ENCODE measurements at places on chromosomes 12 and 14.
A peak's percentile ranks its signal among the peaks of the same experiment; 100 is the strongest.

DNA sequence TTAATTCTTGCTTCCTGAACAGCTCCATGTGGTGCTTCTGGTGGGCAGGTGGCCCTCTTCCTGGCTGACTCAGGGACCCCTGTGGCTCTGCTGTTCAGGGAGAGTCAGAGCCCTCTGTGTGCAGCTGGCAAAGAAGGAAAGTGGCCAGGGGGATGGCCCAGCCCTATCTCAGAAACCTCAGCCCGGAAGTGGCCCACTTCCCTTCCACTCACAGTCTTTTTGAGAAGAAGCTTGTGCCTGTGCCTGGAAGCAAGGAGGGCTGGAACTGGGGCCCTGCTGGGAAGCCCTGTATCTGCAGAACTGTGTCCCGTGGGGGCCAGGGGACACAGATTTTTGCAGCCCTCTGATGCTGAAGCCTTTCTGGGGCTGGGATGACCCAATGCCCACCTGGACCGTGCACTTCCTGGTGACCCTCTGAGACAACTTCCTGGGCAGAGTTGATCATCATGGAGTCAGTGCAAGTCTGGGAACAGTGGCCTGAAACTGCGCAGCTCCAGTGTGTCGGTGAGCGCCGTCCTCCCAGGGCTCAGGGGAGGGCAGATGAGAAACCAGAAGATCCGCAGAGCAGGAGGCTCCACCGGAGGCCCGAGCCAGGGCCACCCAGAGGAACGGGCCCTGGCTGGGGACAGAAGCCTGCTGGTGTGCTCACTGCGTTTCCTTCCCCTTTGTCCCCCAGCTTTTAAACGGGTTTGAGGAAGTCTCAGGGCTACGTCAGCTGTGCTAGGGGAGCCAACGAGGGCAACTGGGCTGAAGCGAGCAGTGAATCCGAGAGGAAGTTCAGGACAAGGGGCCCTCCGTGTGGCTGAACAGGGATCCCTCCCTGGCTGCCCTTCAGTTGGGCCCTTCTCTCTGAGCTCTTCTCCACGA lies 217.4 kb upstream of the RTL1 start:
- no peaks in the 10 kb centered on the region for H3K4me1 ChIP-seq
- H3K27ac ChIP-seq, result no peak overlapping the region
- H3K27me3 ChIP-seq, result no peaks in the 10 kb centered on the region
- no peaks in the 10 kb centered on the region for H3K36me3 ChIP-seq
- peak overlapping the region; percentile 14 for H3K4me3 ChIP-seq

GRCh38 chr14:22448035-22448904 lies 140.8 kb downstream of the DAD1 start:
- no peak for DNase-seq
- no peaks in the 10 kb centered on the region for H3K36me3 ChIP-seq
- no peak overlapping the region for H3K27ac ChIP-seq
- no peaks in the 10 kb centered on the region for H3K27me3 ChIP-seq
- no peaks in the 10 kb centered on the region for H3K4me1 ChIP-seq
- H3K4me3 ChIP-seq, result no peak overlapping the region

DNA sequence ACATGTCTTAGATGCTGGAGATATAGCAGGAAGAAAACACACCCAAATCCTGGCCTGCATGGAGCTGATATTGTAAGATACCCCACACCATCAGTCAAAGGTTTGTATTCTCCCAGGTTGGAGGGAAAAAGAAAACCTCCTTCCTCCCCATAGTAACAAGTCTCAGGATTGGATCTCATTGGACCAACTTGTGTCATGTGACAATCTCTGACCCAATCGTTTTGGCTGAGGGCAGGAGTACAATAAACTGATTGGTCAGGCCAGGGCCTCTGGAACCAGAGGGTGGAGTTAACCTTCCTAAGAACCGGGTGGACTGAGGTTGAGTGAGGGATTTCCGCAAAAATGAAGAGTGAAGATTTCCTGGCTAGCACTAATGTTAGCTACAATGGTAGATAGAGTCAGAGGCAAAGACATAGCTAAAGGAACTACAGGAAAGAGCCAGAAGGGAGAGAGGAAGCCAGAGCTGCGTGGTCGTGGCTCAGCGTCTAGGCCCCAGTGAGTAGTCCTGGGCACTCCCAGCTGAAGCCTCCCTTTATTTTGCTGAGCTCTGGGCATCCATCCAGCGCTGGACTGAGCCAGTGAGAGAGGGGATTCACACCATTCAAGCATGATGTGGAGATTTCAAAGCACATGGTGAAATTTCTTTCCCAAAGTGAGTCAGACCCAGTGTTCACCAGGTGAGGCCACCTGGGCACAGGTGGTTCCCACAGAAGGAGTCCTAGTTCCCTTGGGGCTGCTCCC lies 219.9 kb downstream of the AACS start:
- H3K27me3 ChIP-seq, result no peaks in the 10 kb centered on the region
- no peak for DNase-seq
- no peak overlapping the region for H3K4me3 ChIP-seq
- H3K36me3 ChIP-seq, result no peaks in the 10 kb centered on the region
- H3K4me1 ChIP-seq, result no peaks in the 10 kb centered on the region

GRCh38 chr12:4762773-4763172 lies 42.6 kb downstream of the GALNT8 start:
- no peaks in the 10 kb centered on the region for H3K4me1 ChIP-seq
- H3K4me3 ChIP-seq, result no peak overlapping the region
- H3K36me3 ChIP-seq, result no peaks in the 10 kb centered on the region
- H3K27me3 ChIP-seq, result no peaks in the 10 kb centered on the region
- no peak overlapping the region for H3K27ac ChIP-seq

- H3K4me1 ChIP-seq, result peaks cover 12% of the 10 kb centered on the region
- H3K36me3 ChIP-seq, result no peaks in the 10 kb centered on the region
- H3K4me3 ChIP-seq, result no peak overlapping the region
- H3K27me3 ChIP-seq, result no peaks in the 10 kb centered on the region
Observed at GRCh38 chr12:69431591-69432222, 38.5 kb upstream of the FRS2 start.

- H3K4me1 ChIP-seq, result no peaks in the 10 kb centered on the region
- no peak for DNase-seq
- no peak overlapping the region for H3K4me3 ChIP-seq
- H3K36me3 ChIP-seq, result no peaks in the 10 kb centered on the region
- no peaks in the 10 kb centered on the region for H3K27me3 ChIP-seq
Observed at GRCh38 chr12:111976291-111976690, 36.7 kb downstream of the TMEM116 start.

DNA sequence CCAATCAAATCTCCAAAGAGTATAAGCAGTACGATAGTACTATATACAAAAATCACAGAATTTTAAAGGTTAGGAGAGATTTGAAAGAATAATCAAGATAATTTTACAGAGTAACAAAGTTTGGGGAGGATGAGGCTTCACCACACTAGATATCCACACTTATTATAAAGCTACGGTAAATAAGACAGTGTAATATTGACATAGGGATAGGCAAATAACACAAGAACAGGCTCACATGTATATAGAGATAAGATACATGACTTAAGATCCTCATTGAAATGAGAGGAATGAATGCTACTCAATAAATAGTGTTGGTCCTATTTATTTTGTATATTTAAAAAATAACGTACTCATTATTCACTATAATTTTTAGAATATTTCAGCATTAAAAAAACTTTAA lies 26.2 kb downstream of the NUMB start:
- DNase-seq, result no peak
- H3K36me3 ChIP-seq, result no peaks in the 10 kb centered on the region
- peaks cover 40% of the 10 kb centered on the region for H3K4me1 ChIP-seq
- no peaks in the 10 kb centered on the region for H3K27me3 ChIP-seq
- H3K27ac ChIP-seq, result no peak overlapping the region

GRCh38 chr14:41586237-41586636 lies 20.4 kb upstream of the LRFN5 start:
- H3K4me1 ChIP-seq, result no peaks in the 10 kb centered on the region
- no peaks in the 10 kb centered on the region for H3K36me3 ChIP-seq
- no peak for DNase-seq
- H3K27ac ChIP-seq, result no peak overlapping the region
- no peaks in the 10 kb centered on the region for H3K27me3 ChIP-seq
- H3K4me3 ChIP-seq, result no peak overlapping the region

DNA sequence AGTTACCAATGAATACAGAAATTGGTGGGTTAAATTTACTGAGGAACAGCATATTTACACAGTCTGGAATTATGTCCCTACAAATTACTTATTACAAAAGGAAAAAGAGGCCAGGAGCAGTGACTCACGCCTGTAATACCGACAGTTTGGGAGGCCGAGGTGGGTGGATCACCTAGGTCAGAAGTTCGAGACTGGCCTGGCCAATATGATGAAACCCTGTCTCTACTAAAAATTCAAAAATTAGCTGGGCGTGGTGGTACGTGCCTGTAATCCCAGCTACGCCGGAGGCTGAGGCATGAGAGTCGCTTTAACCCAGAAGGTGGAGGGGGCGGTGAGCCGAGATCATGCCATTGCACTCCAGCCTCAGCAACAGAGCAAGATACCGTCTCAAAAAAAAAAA lies 52.6 kb downstream of the HECTD1 start:
- H3K36me3 ChIP-seq, result peaks cover 37% of the 10 kb centered on the region
- no peak for DNase-seq
- no peaks in the 10 kb centered on the region for H3K27me3 ChIP-seq

DNA sequence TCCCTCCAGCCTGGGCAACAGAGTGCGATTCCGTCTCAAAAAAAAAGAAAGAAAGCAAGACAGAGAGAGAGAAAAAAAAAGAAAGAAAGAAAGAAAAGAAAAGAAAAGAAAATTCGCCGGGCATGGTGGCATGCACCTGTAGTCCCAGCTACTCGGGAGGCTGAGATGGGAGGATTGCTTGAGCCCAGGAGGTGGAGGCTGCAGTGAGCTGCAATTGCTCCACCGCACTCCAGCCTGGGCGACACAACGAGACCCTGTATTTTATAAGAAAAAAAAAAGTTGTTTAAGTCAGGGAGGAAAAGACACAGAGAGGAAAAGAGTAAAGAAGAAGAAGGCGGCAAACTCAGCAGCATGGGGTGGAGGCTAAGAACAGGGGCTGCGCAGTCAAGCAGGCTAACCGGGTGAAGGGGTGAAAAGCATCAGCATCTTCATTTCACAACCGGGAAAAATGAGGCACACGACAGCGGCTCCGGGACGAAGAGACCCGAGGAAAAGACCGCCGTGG lies 557 bp upstream of the FICD start:
- peak overlapping the region; percentile 95 for H3K4me3 ChIP-seq
- H3K27me3 ChIP-seq, result no peaks in the 10 kb centered on the region
- DNase-seq, result no peak
- H3K27ac ChIP-seq, result no peak overlapping the region
- peaks cover 3% of the 10 kb centered on the region for H3K36me3 ChIP-seq
- no peaks in the 10 kb centered on the region for H3K4me1 ChIP-seq

DNA sequence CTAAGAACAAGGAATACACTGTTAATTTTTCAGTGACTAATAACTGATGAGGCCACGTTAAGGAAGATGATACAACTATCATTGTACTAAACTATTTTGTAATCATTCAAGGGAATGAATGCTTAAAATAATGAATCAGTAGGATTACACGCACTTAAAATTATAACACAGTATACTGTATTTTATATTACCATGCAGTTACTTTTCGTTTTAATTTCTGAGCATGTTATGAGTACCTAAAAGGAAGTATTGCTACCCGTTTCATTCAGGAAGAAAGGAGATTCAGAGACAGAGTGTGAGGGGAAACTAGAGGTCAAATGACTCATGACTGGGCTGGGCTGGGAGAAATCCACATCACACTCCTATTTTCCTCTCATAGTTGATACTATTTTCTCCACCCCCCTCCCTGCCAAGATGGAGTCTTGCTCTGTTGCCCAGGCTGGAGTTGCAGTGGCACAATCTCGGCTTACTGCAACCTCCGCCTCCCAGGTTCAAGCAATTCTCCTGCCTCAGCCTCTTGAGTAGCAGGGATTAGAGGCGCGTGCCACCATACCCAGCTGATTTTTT lies 202.0 kb downstream of the PPM1H start:
- H3K4me3 ChIP-seq, result no peak overlapping the region
- H3K27ac ChIP-seq, result no peak overlapping the region
- H3K4me1 ChIP-seq, result no peaks in the 10 kb centered on the region
- no peak for DNase-seq
- H3K36me3 ChIP-seq, result no peaks in the 10 kb centered on the region

DNA sequence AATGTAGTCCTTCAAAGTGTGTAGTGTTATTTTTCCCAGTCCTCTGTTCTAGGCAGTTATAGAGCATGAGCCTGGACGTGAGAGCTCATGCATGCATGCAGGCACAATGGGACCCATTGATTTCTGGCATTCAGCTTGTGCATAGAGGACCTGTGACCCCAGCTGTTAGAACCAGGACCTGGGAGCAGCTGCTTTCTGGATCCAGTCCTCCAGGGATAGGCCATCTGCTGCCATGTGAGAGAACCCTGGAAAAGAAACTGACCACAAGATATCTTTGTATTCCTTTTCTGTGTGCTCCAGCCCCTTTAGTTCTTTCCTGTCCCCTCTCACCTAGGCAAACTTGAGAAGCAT lies 76.9 kb downstream of the SUSD6 start:
- no peak for DNase-seq
- H3K4me1 ChIP-seq, result peaks cover 28% of the 10 kb centered on the region
- no peak overlapping the region for H3K4me3 ChIP-seq
- no peaks in the 10 kb centered on the region for H3K36me3 ChIP-seq
- H3K27me3 ChIP-seq, result no peaks in the 10 kb centered on the region

GRCh38 chr12:93524386-93525133 lies 47.9 kb upstream of the SOCS2 start:
- no peak for DNase-seq
- no peak overlapping the region for H3K4me3 ChIP-seq
- peaks cover 5% of the 10 kb centered on the region for H3K4me1 ChIP-seq
- H3K27me3 ChIP-seq, result no peaks in the 10 kb centered on the region
- no peak overlapping the region for H3K27ac ChIP-seq

DNA sequence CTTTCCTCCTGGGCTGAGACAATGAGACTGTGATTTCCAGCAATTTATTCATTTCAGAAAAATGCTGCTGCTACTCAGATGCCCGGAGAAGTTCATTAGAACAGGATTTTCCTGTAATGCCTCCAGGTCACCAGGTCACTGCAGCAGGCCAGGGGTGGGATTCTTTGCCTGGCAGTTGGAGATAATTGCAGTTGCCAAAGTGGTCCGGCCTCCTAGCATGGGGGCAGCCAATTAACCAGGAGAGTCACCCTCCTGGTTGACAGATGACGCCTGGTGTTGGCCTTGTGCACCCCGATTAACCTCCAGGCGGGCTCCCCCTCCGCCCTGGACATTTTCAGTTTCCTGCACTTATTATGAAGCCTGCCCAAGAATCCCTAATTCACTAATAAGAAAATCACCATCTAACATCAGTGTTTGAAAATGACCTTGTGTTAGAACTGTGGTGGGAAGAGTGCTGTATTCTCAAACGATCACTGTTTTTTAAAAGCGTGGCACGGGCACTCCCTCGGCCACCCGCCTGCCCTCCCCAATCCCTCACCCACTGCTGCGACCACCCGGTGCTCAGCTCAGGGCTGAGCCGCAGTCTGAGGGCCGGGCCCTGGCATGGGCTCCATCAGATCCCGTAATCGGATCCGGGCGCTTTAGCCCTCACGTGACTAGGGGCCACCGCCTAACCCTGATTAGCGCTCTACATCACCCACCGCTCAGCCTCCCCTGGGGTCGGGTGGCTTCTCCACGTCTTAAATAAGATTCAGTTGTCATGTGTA lies 12.9 kb downstream of the RIMBP2 start:
- H3K27ac ChIP-seq, result no peak overlapping the region
- no peaks in the 10 kb centered on the region for H3K36me3 ChIP-seq
- no peaks in the 10 kb centered on the region for H3K27me3 ChIP-seq
- DNase-seq, result no peak
- H3K4me1 ChIP-seq, result no peaks in the 10 kb centered on the region
